ENCODE measurements at places on chromosomes 12 and 14.

GRCh38 chr12:13200841-13201240 lies 4.3 kb downstream of the EMP1 start:
- no peak for DNase-seq

DNA sequence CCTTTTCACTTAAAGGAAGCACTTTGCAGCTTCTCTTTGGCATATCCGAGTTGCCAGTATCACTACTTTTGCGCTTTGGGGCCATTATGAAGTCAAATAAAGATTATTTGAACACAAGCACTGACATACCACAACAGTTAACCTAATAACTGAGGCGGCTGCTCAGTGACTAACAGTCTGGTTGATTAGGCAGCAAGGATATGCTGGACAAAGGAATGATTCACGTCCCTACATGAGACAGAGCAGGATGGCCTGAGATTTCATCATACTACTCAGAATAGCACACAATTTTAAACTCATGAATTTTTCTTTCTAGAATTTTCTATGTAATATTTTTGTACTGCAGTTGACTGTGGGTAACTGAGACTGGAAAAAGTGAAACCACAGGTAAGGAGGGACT lies 56.9 kb upstream of the E2F7 start:
- DNase-seq: no peak

GRCh38 chr14:77130386-77130785 lies 11.2 kb downstream of the ZDHHC22 start:
- no peak for DNase-seq

GRCh38 chr14:94372021-94372605 lies 16.3 kb downstream of the SERPINA1 start:
- DNase-seq: no peak

GRCh38 chr14:92798811-92799210 lies 4.7 kb downstream of the GOLGA5 start:
- DNase-seq: no peak

GRCh38 chr14:64968167-64968566 lies 4.0 kb downstream of the RAB15 start:
- no peak for DNase-seq

- no peak for DNase-seq
Observed at GRCh38 chr12:121634836-121635235, 8.5 kb downstream of the ORAI1 start.

DNA sequence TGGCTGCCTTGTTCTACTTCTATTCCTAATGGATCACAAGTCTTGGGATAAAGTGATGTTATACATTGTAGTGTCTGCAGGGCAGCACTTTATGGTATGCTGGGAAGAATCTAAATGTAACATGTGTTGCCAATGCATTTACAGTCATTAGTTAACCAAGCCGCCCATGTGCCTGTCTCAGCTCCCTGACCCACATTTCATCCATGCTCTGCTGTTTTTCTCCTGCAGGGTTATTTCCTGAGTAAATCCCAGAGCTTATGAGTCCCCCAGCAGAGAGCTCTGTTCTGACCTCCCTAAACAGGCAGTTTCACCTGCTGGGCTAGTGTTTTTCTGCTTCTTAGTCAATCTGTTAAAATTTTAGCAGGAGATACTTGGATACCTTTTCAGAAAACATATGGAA lies 4.4 kb upstream of the TMTC2 start:
- peak; percentile 18 for DNase-seq

DNA sequence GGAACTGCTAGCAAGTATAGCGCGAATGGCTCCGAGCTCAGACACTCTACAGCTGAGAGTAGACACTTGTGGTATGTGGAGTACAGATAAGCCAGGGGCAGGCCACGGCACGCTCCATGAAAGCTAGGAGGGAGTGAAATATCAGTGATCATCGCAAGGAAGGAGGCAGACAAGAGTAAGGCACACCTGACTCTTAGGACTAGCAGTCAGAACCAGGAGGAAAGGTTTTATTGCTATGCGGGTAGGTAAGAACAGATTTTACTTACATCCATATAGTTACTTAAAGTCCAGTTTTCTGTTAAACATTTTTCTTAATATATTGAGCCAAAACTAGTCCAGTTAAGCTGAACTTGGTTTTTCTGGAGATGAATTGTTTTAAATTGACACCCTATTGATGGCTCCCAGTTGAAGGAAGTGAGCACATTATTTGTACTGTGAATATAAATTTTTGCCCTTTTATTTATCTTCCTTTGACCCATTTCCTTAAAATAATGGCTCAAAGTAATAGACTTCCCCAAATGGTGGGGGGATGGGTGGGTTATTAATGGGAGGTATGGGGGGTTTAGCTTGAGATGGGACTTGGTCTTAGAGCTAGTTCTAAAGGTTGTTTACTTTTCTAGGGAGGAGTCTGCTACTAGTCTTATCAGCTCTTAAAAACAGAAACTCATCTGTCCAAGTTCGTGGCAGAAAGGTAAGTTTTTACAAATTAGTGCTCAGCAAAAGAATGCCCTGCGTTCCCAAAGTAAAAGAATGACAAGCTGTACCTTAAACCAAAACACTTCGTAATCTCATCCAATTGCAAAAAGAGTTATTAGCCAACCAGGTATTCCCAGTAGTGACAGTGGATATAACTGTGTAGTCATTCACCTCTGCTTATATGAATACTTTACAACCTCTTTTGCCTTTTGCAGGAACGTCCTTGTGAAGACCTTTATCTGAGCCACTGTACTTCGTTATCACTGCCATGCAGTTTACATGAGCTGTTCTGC lies 5.8 kb downstream of the HNRNPA1 start:
- DNase-seq: no peak

DNA sequence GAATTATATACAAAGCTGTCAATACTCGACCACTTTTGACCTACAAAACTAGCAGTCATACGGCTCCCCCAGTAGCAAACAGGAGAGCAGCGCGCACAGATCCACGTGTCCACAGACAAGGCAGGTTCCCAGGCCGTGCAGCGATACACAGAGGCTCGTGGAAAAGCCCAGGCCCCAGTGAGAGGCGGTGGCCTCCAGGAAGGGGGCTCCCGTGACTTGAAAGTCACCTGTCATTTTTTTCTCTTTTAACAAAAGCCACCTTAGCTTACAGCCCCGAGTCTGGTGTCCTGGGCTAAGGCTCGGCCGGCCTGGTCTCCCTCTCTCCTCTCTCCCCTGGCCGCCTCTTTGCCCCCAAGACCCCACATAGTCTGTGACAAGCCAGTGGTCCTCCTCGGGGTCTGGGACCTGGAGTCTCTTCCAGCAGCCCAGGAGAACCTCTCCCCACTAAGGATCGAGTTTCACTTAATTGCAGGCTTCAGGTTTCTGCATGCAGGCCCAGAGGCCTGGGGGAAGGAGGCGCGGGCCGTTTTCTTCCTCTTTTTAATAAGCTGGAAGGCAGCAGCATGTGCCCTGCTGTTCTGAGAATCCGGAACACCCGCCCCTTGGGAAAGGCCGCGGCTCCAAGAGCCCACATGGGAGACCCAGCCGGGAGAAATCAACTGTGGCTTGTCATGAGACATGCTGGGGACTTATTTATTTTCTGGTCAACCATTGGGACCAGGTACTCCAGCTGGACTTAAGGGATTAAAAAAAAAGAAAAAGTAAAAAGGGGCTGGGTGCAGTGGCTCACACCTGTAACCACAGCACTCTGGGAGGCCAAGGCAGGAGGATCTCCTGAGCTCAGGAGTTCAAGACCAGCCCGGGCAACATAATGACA lies 15.9 kb downstream of the NCOR2 start:
- DNase-seq: peak; percentile 98

DNA sequence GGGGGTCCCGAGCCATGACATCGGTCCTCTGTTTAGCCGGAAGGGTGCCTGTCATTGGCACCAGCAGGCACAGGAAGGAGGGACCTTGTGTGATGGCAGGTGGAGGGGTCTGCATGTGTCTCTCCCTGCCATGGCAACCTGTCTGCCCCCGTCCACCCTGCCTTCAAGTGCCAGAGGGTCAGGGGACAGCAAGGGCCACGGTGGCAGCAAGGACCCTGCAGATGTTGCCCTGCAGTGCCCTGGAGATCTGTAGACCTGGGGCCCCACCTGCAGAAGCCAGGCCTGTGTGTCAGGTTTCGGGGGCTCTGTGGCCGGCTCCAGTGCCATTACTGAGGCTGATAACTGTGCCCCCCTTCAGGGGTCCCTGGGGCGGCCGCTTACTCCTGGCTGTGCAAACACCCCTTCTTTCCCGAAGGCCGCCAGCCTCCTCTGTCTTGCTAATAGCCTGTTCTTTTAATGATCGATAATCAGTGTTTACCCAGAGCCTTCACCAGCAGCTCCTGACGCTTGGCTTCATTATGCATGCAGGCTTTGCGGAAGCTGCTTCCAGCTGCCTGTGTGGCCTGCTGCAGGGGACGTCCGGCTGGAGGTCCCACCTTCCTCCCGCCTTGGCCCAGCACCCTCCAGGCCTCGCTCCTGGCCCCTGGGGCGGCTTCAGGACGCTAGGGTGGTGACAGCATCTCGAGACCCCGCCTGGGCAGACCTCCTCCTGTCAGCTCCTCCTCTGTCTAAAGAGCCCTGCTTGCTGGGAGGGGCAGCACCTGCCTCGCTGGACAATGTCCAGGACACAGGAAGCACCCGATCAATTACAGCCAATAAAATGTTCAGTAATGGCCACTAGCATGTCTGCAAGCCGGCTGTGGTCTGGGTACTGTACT lies 153.0 kb downstream of the KIF26A start:
- no peak for DNase-seq

- no peak for DNase-seq
Observed at GRCh38 chr12:123143736-123144461, 7.0 kb downstream of the PITPNM2 start.

GRCh38 chr12:46221255-46222128 lies 47.4 kb downstream of the SLC38A1 start:
- peak; percentile 40 for DNase-seq

- DNase-seq: no peak
Observed at GRCh38 chr14:93564918-93565317, 134.2 kb downstream of the UNC79 start.

DNA sequence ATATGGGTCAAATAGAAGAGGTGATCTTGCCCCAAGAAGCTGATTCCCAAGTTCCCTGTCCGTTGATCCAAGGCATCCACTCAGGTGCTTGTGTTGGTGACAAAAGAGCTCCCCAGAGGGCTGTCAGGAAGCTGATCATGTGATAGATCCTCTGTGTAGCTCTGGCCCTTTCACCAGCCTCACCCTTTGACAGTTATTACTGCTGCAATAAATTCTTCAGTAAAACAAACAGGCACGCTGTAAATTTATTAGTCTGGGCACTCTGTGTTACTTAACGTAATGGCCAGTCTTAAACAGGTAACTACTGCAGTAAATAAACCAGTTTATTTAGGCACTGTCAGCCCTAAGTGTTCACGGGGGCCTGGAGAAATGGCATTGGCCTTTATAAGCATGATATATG lies 473.9 kb downstream of the BCL11B start:
- peak; percentile 76 for DNase-seq

DNA sequence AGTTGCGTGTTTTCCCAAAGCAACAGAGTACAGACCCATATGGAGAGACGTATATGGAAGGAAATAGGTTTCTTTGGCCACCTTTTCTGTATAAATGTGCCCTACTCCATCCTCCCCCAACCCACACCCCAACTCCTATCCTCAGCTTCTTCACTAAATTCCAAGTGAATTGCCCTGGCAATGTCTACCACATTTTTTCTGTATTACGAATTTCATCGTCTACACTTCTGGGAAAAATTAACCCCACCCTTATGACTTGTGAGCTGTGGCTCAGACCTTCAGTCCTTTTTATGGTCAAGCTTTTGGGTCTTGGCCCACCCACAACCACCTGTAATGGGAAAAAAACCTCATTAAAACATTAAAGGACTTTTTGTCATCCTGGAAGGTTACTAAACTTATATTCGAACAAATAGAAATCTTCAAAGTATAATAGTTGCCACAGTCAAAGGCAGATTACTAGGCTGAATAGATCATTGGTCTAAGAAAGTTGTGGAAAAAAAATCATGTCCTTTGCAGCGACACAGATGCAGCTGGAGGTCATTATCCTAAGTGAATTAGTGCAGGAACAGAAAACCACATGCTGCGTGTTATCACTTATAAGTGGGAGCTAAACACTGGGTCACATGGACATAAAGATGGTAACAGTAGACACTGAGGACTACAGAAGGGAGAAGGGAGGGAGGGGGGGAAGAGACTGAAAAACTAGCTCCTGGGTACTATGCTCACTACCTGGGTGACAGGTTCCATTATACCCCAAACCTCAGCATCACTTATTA lies 15.7 kb upstream of the NFKBIA start:
- DNase-seq: no peak

DNA sequence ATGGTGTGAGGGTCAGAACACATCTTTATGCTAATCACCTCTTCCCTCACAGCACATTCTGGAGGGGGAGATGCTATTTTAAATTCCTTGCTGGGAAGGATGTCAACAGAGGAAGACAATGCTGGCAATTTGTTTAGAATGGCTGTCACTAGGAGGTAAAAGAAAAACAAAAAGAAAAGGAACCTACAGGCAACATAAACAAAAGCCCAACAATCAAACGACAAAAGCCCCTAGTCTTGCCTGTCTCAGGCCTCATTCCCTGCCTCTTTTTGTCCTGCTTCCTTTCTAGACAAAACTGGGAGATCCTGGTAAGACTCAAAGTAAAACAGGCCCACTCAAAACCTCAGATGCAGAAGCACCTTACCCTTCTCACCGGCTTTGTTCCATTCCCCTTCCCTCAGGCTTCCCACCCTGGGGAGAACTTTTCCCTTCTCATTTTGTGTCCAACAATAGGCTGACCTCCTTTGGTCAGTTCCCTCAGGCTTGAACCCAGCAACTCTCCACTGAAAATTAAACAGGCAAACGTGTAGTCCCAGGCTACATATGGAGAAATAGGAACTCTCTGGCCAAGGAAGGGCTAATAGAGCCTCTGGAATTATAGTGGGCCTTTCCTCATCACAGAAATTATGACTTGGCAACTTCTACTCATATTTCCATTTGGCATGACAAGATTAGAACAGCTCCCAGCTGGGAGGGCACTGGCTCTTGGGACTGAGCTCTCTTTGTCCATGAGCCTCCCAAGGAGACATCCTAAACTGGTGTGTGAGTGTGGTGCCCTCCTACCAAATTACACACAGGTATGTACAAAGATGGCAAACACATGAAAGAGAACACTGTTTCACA lies 193.0 kb downstream of the MON2 start:
- peak; percentile 41 for DNase-seq

DNA sequence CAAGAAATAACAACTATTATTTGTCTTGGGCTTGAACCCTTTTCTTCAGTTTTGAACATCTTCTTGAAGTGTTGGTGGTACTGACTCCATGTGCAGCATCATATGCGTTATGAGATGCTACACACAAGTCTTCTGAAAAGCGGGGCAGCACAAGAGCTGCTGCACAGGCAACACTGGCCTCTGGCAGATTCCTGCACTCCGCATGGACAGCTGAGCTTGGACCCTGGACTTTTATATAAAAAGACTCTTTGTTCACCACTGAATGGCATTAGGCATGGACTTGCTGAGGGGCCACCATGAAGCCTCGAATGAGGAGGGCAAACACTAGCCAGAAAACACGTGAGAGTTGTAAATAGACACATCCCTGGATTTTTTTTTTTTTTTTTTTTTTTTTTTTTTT lies 210.8 kb upstream of the NPAS3 start:
- no peak for DNase-seq

Data from NCI-H1417 (cell line).